A549 treated with DMSO at 1 μM for 4 hours (cell line): ENCODE measurements at places on chromosomes 13 and 19. TPM values are rescaled to one million over a fixed set of nuclear protein-coding genes. Genes with fewer than 3 reads are reported as not detected.

HS6ST3 gene
- not detected in 5 replicates for total RNA-seq

JSRP1 gene
- 0.61 to 1.3 TPM (median 0.74 TPM) in 5 replicates for total RNA-seq

PEG3 gene
- total RNA-seq = not detected in 5 replicates

IGFL3 gene
- total RNA-seq = 0.17 to 0.53 TPM (median 0.23 TPM) in 4 of 5 replicates, not detected in the other

C1QTNF9B gene
- not detected in 5 replicates for total RNA-seq

ARHGEF7 gene
- total RNA-seq = 21.0 to 23.8 TPM (median 21.6 TPM) in 5 replicates

DAND5 gene
- 0.07 to 0.13 TPM (median 0.11 TPM) in 3 of 5 replicates, not detected in the others for total RNA-seq

SOX1 gene
- total RNA-seq = not detected in 5 replicates

CEACAM6 gene
- 20.9 to 30.9 TPM (median 27.0 TPM) in 5 replicates for total RNA-seq

CDX2 gene
- 0.94 to 1.2 TPM (median 1.1 TPM) in 5 replicates for total RNA-seq

PNMA8B gene
- total RNA-seq = not detected in 5 replicates

RFPL4A gene
- total RNA-seq = 0.13 to 0.63 TPM (median 0.53 TPM) in 5 replicates

GGN gene
- total RNA-seq = 0.16 to 0.47 TPM (median 0.26 TPM) in 5 replicates

GPR183 gene
- total RNA-seq = not detected in 5 replicates

ZNF808 gene
- total RNA-seq = 0.03 to 0.34 TPM (median 0.16 TPM) in 5 replicates

PSG2 gene
- total RNA-seq = 0.05 TPM in 1 of 5 replicates, not detected in the others

DAPK3 gene
- total RNA-seq = 42.8 to 52.6 TPM (median 47.8 TPM) in 5 replicates

LDLR gene
- total RNA-seq = 25.6 to 35.9 TPM (median 33.0 TPM) in 5 replicates

CLEC17A gene
- not detected in 5 replicates for total RNA-seq

TEX30 gene
- total RNA-seq = 12.1 to 16.2 TPM (median 14.6 TPM) in 5 replicates

CCDC122 gene
- 1.7 to 3.6 TPM (median 2.4 TPM) in 5 replicates for total RNA-seq

SYNE4 gene
- total RNA-seq = 0.17 to 0.63 TPM (median 0.31 TPM) in 5 replicates

SLC6A16 gene
- total RNA-seq = 1.1 to 1.6 TPM (median 1.2 TPM) in 5 replicates

ZNF283 gene
- 4.6 to 6.6 TPM (median 5.0 TPM) in 5 replicates for total RNA-seq

SIN3B gene
- 15.7 to 23.3 TPM (median 22.4 TPM) in 5 replicates for total RNA-seq

C3 gene
- 39.0 to 46.5 TPM (median 41.8 TPM) in 5 replicates for total RNA-seq
